ENCODE measurements at places on chromosomes 3 and 15.

- no peaks in the 10 kb centered on the region for H3K4me1 ChIP-seq
- H3K27me3 ChIP-seq = no peaks in the 10 kb centered on the region
- H3K4me3 ChIP-seq = no peak overlapping the region
- no peaks in the 10 kb centered on the region for H3K36me3 ChIP-seq
- no peak overlapping the region for H3K27ac ChIP-seq
Measured at GRCh38 chr3:159536876-159537275, 451.8 kb upstream of the IL12A start.

DNA sequence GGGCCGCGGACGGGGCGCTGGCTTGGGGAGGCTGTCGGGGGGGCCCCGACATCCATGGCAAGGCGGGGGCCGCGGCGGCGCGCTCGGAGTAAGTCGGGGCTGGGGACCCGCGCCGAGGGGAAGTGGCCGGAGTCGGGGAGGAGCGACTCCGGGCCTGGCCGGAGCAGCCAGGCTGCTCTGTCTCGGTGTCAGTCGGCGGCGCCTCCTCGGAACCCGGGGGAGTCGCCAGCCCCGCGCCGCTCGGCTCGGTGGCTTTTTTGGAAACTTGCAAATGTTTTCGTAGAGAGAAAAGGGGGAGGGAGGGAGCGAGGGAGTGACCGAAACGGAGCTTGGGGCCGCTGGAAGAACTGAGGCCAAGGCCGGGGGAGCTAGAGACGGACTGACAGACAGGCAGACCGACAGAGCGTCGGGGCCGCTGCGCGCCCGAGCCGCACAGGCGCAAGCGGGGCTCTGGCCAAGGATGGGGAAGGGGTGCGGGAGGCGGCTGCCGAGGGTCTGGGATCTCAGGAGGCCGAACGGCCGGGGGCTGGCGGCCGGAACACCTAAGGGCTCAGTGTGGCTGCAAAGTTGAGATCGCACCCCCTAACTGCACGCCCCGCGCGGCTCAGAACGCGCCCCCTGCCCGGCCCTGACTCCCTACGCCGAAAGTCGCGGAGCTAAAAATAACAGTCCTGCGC lies 5.0 kb downstream of the PTH1R start:
- H3K27ac ChIP-seq = no peak overlapping the region
- H3K36me3 ChIP-seq = no peaks in the 10 kb centered on the region
- peaks cover 8% of the 10 kb centered on the region for H3K4me1 ChIP-seq
- no peak for DNase-seq

GRCh38 chr3:87288446-87288845 lies 12.1 kb upstream of the POU1F1 start:
- H3K36me3 ChIP-seq = no peaks in the 10 kb centered on the region
- H3K27ac ChIP-seq = no peak overlapping the region
- no peaks in the 10 kb centered on the region for H3K27me3 ChIP-seq
- no peaks in the 10 kb centered on the region for H3K4me1 ChIP-seq
- no peak overlapping the region for H3K4me3 ChIP-seq

GRCh38 chr15:89356634-89357298 lies 22.1 kb upstream of the POLG start:
- H3K4me1 ChIP-seq = peaks cover 3% of the 10 kb centered on the region
- H3K4me3 ChIP-seq = no peak overlapping the region
- no peak overlapping the region for H3K27ac ChIP-seq
- DNase-seq = no peak
- H3K36me3 ChIP-seq = no peaks in the 10 kb centered on the region

DNA sequence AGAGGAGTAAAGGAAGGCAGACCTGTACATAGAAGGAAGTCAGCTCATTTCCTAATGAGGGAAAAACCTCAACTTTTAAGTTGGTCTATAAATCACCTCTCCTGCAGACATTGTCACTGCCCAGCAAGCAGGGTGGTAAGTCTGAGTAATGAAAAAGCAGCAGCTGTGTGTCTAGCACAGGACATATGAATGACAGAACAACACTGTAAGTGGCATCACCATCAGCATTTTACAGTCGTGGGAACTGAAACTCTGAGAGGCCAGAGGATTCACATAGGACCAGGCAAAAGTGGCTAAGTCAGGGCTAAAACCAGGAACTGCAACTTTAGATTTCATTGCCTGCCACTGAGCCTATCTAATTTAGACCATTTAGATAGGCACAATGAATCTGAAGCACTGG lies 235.6 kb downstream of the CLSTN2 start:
- no peaks in the 10 kb centered on the region for H3K4me1 ChIP-seq
- no peak overlapping the region for H3K4me3 ChIP-seq
- DNase-seq = no peak
- no peaks in the 10 kb centered on the region for H3K36me3 ChIP-seq
- no peak overlapping the region for H3K27ac ChIP-seq
- H3K27me3 ChIP-seq = no peaks in the 10 kb centered on the region

- H3K4me1 ChIP-seq = no peaks in the 10 kb centered on the region
- no peaks in the 10 kb centered on the region for H3K36me3 ChIP-seq
- no peak overlapping the region for H3K27ac ChIP-seq
- H3K4me3 ChIP-seq = no peak overlapping the region
- H3K27me3 ChIP-seq = peaks cover 4% of the 10 kb centered on the region
- DNase-seq = no peak
Measured at GRCh38 chr3:127114337-127115070, 78.4 kb upstream of the PRR23E start.

DNA sequence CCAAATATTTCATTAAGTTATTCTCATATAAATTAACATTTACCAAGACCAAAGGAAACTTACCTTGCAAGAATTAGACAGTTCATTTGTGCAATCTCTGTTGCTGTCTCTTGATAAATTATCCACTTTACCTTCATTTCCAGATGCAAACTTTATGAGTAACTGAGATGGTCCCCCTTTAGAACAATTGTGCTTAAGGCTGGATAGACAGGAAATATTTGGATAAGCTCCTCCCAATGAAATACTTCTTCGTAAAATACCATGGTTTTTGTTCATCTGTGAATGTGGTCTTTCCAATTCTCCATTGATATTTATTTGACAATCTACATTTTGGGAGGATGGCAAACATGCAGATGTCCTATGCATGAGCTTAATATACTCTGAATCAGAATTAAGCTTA lies 78.2 kb downstream of the NEDD4 start:
- no peak overlapping the region for H3K27ac ChIP-seq
- DNase-seq = no peak
- H3K4me1 ChIP-seq = no peaks in the 10 kb centered on the region
- no peaks in the 10 kb centered on the region for H3K36me3 ChIP-seq

GRCh38 chr3:174061731-174062130 lies 664.2 kb downstream of the NLGN1 start:
- no peaks in the 10 kb centered on the region for H3K36me3 ChIP-seq
- no peak overlapping the region for H3K4me3 ChIP-seq
- H3K4me1 ChIP-seq = no peaks in the 10 kb centered on the region
- H3K27ac ChIP-seq = no peak overlapping the region
- no peaks in the 10 kb centered on the region for H3K27me3 ChIP-seq
- no peak for DNase-seq

DNA sequence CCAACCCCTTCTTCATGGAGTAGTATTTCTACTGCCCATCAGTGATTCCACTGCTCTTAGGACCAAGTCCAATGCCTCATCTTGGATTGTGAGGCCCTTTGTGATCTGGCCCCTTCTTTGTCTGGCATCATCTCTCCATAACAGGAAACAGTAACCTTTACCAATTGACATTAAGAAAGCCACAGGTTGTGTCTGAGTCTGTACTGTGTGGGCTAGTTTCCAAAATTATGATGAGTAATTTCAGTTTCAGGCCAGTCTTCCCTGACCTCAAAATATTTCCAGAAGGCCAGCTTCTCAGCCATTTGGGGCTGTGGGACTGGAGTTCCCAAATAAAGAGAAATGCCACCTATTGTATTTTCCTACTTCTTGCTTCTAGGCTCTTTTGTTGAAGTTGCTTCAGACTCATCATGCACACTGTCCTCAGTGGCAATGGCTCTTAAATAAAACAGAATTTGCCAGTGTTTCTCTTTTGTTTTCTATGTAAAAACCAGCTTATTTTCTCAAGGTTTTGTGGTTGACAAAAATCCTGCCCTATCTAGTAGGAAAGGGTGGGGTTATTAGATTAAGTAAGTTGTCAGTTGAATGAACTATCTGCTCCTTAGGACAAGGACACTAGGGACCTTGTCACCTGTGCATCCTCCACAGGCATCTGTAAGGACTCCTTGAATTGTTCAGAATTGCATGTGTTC lies 47.0 kb upstream of the ACKR4 start:
- peaks cover 12% of the 10 kb centered on the region for H3K4me1 ChIP-seq
- H3K36me3 ChIP-seq = no peaks in the 10 kb centered on the region
